ENCODE measurements at places on chromosomes 3 and 15.

DNA sequence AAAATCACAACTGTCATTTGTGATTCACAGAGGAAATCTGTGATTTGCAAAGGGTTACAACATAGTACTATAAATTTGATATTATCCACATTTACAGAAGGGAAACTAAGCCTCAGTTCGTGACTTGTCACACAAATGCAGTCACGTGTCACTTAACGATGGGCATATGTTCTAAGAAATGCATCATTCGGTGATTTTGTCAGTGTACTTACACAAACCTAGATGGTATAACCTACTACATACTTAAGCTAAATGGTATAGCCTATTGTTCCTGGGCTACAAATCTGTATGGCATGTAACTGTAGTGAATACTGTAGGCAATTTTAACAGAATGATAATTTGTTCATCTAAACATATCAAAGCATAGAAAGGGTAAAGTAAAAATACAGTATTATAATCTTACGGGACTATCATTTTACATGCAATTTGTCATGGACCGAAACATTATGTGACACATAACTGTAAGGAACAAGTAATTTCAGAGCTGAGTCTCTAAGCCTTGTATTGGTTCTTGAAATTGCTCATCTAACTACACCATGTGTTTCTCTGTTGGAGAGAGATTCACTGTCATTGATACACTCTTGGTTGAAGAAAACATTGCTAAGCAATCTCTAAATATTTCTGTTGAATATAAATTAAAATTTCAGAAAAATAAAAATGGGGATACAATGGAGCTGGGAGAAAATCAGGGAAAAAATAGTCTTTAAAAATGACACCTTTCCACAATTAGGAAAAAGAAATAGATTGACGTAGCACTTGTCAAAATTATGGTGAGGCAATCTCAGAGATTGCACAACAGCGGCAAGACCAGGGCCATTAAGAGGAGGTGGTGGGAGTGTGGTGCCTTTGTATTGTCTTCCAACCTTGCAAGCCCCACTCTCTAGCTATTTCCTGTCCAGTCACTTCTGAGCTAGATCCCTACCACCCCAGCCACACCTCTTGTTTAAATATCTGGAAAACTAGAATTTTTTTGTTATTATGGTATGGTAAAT, 645.8 kb upstream of the TBL1XR1 start:
- DNase-seq: no peak

GRCh38 chr3:180612364-180612763, 10.4 kb downstream of the TTC14 start:
- no peak for DNase-seq

DNA sequence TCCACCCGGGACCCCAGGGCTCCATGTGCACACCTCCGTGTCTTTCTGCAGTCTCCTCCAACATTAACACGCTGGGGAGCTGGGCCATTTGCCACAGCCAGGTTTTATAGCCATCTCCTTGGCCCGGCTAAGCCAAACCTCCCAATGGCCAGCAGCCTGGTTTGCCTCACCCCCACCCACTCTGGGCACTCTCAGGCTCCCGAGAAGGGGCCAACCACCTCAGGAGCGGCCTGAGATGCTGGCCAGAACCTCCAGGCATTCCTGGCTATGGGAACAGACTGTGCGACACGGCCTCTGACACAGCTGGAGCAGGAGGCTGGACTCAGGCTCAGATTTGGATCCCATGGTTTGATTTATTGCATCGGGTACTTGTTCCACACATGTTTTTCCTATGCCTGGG, 289.7 kb downstream of the RPLP1 start:
- DNase-seq: no peak

- peak; percentile 7 for DNase-seq
Observed at GRCh38 chr3:185586686-185587039, 568 bp downstream of the SENP2 start.

DNA sequence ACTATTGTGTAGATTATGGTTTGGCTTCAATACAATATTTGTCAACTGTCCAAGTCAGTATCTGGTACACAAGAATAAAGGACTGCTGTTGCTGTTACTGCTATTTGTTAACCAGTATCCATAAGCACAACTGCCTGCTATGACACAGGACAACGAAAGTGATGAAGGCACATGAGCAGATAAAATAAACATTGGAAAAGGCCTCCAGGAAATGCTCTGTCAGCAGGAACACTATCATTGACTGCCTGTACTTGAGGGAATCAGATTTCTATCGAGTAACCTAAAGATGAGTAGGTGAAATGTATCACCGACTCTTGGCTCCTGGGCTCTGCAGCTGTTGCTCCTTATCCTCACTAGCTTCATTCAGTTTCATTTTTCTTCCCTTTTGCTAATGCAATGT, 56.5 kb downstream of the FMN1 start:
- DNase-seq: no peak

DNA sequence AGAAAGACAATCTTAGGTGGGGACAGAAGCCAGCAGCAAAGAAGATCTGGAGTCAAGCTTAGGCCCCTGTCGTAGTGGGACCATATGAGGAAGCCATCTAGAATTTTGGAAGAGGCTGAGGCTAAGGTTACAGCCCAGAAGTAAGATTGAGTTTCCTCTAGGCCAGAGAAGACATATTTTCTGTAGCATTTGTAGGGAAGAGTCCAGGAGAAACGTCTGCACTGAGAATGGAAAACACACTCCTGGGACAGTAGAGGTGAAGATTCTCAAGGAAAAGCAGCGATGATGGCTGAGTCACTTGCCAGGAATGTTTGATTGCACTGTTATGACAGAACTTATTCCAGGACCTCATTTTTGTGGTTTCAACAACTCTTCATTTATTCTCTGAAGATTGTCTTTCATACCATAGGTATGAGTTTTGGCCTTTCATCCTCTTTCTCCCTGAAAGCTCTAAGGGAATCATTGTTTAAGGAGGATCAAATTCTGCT, 107.2 kb downstream of the GTPBP8 start:
- DNase-seq: peak; percentile 95

GRCh38 chr15:60345598-60345997, 52.2 kb downstream of the ANXA2 start:
- no peak for DNase-seq

DNA sequence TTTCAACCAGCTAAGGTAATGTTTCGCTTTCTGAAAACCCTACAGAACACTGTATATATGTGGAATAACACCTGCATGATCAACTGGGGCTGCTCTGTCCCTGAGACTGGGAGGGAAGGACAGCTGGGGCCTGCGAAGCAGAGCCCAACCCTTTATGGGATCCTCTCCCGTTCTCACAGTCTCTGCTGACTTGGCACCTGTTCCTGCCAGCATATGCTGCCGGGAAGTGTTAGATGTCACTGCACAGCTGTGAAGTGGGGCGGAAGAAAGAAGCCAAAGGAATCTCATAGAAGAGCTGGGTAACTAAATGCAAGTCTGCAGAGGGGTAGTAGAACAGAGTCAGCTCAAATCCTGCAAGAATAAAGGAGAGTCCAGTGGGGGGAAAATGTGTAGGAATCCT, 29.6 kb downstream of the LRRC3B start:
- no peak for DNase-seq

- DNase-seq: no peak
Observed at GRCh38 chr3:133505813-133506212, 67.7 kb upstream of the CDV3 start.

GRCh38 chr3:30664459-30664858, 58.1 kb downstream of the TGFBR2 start:
- no peak for DNase-seq

GRCh38 chr15:99114511-99115299, 9.8 kb downstream of the SYNM start:
- DNase-seq: no peak

DNA sequence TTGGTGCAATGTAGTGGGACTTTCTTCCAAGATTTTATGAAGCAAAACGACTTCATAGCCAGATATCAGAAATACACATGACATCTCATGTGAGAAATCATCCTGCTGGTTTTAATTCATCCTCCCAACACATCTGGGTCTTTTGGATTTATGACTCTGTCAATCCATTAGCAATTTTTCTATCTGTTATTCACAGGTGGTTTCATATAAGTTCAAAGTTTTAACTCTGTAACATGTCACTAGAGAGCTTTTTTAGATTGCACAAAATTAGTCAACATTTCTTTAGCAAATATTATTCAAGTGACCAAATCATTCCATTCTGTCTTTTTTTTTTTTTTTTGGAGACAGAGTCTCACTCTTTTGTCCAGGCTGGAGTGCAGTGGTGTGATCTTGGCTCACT, 30.4 kb downstream of the SQOR start:
- no peak for DNase-seq

DNA sequence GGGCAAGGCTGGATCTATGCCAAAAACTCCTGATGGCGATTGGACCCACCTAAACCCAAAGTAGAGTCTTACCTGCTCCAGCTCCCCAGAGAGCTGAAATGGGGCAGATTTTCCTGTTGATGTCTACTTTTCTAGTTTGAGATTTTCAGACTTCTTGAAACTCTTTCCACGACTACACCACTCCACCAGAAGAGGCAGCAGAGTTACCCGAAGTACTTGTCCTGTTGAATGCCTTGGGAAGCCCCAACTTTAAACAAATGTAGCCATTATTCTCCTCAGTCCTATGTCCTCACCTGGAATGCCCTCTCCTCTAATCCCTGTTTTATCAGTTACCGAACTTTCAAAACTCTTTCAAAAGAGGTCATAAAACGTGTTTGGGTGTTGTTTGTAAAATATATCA, 843.8 kb downstream of the VGLL3 start:
- DNase-seq: no peak

GRCh38 chr15:89150287-89150686, 62.0 kb downstream of the ABHD2 start:
- no peak for DNase-seq

DNA sequence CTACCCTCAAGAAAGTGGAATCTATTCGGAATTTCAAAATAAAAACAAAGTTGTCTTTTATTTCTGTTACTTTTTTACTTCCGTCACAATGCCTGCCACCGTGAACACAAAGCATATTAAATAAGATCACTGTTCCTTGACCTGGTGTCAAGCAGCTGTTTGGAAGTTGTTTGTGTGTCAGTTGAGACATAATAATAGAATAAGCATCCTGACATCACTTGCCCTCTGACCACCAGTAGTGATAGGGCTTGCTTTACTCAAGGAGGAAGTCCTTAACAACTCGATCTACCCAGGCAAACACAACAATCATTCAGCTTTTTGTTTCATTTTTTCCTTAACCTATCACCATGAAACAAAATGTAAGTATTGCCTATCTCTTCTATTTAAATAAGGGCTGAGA, 454.4 kb upstream of the RASGRP1 start:
- no peak for DNase-seq

GRCh38 chr15:63088533-63089245, 33.0 kb upstream of the LACTB start:
- DNase-seq: no peak

DNA sequence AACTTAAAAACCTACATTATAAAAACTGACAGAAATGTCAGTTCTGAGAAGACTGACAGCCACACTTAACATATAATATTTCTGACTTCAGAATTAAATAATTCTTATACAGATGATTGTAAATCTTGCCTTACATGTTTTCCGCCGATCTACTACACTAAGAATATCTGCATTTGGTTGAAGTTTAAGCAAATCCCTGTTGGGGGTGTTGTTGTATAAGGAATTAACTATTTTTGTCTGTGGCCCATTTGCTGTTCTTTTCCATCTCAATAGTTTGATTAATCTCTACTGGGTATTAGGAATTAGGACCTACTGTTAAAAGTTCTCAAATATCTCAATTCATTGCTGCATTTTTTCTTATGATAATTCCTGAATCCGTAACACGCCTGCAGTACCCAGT, 838.3 kb upstream of the ROBO1 start:
- DNase-seq: no peak

- DNase-seq: no peak
Observed at GRCh38 chr3:76661527-76662250, 378.2 kb upstream of the ROBO2 start.

DNA sequence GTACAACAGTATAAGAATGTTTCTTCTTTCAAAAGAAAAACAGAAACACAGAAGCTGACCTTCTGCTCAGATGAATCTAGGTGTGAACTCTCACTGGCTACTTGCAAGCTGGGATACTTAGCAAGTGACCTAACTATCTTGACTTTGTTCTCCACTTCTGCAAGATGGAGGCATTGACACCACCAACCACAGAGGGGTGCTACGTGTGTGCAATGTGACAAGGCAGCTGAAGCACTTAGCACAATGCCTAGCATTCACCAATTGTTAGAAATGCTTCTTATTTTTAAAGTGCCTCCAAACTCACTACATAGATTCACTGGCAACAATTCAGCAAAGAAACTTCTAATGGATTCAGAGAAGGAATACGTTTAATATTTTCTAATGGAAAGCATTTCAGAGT, 331.4 kb upstream of the WNT5A start:
- no peak for DNase-seq

GRCh38 chr3:50208677-50209344, 3.7 kb downstream of the SLC38A3 start:
- no peak for DNase-seq

- no peak for DNase-seq
Observed at GRCh38 chr3:38190481-38190881, 25.1 kb downstream of the OXSR1 start.

DNA sequence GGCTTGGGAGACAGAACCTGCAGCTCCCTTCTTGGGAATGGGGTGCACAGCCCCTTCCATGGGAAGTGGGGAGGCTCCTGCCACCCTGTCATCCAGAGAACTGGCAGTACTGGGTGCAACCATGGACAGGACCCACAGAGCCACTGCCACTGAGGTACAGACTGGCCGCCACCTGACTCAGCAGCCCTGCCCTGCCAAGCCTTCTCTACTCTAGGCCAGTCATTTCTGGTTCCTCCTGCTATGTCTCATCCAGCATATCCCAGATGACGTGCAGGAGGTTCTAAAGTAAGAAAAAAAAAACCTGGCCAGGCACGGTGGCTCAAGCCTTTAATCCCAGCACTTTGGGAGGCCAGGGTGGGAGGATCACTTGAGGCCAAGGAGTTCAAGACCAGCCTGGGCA, 76.9 kb upstream of the RPL32 start:
- DNase-seq: no peak

GRCh38 chr15:80019168-80019745, 40.2 kb upstream of the ZFAND6 start:
- DNase-seq: no peak

GRCh38 chr3:64575211-64575844, 112.5 kb downstream of the ADAMTS9 start:
- peak; percentile 10 for DNase-seq

DNA sequence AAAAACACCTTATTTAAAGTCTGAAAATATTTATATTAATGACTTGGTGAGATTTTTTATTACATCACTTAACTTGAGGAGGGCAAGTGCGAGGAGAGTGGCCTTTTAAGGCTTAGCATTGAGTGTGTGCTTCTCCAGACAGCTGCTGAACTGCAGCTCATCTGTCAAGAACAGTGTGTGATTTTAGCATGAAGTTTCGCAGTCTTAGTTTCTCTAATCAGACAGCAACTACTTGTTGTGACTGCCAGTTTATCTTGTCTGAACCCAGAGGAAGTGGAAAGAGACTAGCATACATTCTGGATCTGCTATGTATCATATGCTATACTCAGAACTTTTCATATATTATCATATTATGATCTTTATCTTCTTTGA, 291.7 kb upstream of the ROPN1 start:
- DNase-seq: no peak

Data from EL (cell line).